Non-pigmented ciliary epithelial cell (primary cell): ENCODE measurements at places on chromosomes 12 and 14.

GRCh38 chr14:82689948-82690347 is 1156.3 kb upstream of the SEL1L start:
- no peak for DNase-seq

DNA sequence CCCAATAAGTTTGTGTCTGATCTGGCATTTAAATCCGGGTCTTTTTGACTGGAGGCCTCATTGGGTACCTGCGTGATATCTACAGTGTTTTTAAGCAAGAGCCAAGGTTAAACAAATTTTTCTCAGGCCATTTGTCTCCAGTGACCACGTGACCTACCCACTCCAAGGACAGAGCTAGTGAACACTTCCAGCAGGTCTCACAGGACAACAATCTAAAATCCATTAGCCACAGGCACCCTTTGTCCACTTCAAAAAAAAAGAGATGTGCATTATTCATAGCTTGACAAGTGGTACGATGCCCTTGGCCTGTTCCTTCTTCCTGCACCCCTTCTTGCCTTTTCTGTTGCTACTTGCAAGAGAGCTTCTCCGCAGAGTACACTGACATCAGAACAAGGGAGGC is 109.6 kb upstream of the GSC start:
- DNase-seq = no peak

DNA sequence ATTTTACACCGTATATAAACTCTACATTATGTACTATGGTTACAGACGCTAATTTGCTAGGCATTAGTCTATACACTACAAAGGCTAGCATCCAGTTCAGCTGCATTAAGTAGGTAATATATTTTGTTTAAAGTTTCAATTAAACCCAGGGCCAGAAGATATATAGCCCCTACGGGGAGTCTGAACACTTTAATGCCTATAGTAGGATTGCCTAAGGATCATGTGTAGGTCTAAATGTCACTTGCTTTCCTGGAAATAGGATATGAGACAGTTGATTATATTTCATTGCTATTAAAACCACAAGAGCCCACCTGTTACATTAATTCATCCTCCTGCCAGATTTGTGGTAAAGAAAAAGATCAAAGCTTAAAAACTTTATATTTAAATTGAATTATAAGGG is 286.9 kb downstream of the TMTC2 start:
- no peak for DNase-seq

DNA sequence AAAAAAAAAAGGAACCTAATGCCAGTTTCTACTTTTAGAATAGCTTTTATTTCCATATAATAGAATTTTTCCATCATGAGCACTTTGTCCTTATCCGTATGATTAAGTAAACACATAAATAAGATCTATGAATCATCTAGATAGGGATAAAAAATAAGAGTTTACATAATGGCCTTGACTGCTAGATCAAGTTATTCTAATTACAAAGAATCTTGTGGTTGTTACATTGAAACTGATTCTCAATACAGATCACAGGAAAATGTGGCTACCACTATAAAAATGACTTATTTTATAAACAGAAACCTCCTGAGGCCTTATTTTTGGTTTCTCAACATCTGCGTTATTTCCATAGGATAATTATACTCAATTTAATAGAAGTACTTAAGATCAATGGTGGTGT is 34.4 kb upstream of the NDUFA12 start:
- no peak for DNase-seq

DNA sequence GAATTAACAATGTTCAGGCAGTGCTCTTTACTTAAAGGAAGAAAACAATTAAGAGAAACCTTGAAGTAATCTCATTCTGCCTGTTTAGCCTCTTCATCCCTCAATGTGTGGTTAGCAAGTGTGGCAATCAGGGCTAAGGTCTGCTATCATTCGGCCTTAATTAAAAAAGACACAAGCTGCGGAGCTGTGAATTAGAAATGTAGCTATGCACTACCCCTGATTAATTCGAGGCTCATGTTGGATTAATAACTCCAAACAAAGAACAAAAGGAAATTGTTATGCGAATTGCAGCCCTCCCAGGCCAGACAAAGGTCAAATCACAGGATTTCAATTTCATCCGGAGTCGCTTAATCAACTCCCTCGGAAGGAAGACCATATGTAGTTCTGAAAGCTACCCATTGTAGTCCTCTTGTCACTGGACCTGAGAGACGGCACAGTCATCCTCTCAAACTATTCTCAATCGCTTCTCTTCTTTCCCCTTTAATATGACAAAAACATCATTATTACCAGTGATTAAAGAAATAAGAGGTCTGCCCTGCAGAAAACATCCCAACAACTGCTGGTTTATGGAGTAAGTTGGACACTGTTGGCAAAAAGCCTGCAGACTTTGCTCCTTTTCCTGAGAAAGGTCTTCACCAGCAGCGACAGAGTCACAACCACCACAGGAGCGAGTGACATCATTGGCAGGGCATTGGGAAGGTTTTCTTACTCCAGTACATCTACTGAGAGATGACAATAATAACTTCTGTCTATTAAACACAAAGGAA is 71.1 kb upstream of the SOX5 start:
- DNase-seq = no peak

DNA sequence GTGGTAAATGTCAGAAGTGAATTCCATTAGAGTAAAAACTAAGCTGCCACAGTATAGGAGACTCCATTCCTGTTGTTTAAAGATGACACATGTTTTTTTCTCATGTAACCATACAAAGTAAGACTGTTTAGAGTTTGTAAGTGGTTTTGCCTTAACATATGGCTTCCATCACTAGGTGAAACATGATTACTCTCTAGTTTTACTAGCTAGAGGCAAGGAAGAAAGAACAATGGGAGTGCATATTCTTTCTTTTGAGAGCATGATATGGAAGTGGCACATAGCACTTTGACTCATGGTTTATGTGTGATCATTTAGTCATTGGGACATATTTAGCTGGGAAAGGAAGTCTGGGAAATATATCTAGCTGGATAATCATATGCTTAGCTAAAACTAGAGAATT is 7.7 kb downstream of the ATF7IP start:
- peak; percentile 54 for DNase-seq
